ENCODE measurements at places on chromosomes 7 and 10.
A peak's percentile ranks its signal among the peaks of the same experiment; 100 is the strongest.

GRCh38 chr7:150621376-150621775, 10.8 kb downstream of the GIMAP6 start:
- DNase-seq = no peak

GRCh38 chr7:68258609-68259008, 1262.0 kb downstream of the TYW1 start:
- DNase-seq = no peak

DNA sequence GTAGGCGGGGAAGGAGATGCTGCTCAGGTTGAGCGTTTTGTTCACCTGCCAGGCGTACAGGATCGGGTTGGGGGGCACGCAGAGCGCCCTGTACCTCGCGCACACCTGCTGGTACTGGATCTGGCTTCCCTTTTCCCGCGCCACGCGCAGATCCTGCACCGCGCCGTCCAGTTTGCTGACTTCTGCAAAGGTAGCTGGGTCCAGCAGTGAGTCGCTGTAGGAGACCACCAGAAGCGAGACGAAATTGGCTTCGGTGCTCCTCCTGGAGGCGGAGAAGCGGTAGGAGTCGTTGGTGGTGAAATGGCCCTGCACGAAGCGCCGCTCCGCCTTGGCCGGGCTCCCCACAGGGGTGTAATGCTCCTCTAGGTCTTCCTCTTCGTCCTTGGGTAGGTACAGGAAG, 90.7 kb upstream of the RAB18 start:
- no peak for DNase-seq

- no peak for DNase-seq
Observed at GRCh38 chr10:129079705-129080104, 387.3 kb upstream of the MGMT start.

DNA sequence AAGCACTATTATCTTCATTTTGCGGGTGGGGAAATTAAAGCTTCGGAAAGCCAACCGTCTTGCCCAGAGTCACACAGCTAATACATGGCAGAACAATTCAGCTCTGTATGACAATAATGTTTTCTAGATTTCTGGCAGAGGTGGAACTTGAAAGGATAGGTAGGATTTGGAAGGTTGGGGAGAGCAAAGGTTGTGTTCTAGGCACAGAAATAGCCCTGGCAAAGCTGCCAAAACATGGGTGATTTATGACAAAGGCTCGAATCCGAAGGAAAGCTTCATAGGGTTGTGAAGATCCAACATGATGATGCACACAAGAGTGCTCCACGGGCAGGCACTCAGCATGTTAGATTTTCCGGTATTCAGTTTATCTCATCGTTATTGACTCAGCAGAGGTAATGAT, 19.2 kb downstream of the PDCD11 start:
- no peak for DNase-seq

DNA sequence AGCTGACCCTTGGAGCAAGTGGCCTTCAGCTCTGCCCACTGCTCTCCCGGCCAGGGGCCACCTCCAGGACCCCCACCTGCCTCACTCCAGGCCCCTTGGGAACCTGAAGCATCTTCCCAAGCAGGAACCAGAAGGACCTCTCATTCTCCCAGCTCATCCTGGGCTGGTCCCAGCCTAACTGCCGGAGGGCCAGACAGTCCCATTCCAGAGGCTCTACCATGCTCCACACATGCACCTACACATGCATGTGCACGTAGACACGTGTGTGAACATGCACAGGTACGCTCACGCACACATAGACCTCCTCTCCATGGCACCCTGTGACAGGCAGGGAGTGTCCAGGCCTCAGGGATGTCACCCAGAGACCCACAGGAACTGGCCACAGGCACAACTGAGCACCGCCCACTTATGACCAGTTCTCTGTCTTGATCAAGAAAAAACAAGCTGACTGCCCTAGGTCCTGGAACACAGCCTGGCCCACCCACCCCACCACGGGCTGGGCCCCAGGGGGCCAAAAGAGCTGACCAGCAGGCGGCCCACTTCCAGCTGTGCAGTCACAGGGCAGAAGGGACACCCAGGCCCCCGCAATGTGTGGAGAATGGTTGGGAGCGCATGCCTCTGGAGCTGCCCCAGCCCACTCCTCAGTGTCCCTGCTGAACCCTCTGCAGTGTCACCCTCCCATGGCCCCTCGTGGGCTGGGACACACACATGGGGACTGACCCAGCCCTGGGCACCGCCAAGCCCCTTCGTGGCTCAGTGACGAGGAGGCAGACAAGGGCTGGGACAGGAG, 43.4 kb downstream of the CAMK2B start:
- no peak for DNase-seq

GRCh38 chr10:86285136-86285790, 81.3 kb downstream of the GRID1 start:
- DNase-seq = no peak

DNA sequence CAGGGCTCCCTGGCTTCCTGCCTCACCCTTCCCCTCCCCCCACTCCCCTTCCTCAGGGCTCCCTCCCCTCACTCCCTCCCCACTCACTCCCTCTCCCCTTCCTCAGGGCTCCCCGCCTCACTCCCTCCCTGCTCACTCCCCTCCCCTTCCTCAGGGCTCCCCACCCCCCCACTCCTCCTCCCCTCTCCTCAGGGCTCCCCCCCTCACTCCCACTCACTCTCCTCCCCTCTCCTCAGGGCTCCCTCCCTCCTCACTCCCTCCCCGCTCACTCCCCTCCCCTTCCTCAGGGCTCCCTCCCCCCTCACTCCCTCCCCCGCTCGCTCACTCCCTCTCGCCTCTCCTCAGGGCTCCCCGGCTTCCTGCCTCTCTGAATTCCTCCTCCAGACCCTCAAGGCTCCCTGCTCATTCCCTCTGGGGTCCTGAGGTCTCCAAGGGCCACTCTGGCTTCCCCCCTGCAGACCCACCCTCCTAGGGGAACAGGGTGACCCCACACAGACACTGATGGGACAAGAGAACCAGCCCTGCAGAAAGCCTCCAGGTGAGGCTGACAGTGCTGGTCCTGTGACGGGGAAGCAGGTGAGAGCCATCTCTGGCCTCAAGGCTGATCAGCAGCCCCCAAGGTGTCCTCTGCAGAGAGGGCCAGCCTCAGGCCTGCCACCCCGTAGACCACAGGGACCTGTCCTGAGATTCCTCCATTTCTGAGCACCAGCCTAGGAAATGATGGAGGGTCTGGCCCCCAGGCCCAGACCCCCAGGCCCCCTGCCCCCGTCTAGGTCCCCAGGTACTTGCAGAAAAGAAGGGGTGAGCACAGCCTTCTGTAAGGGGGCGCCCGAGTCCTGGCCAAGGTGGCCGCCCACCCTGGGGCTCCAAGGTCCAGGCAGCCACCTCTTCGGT, 47.2 kb downstream of the PWWP2B start:
- peak; percentile 26 for DNase-seq

DNA sequence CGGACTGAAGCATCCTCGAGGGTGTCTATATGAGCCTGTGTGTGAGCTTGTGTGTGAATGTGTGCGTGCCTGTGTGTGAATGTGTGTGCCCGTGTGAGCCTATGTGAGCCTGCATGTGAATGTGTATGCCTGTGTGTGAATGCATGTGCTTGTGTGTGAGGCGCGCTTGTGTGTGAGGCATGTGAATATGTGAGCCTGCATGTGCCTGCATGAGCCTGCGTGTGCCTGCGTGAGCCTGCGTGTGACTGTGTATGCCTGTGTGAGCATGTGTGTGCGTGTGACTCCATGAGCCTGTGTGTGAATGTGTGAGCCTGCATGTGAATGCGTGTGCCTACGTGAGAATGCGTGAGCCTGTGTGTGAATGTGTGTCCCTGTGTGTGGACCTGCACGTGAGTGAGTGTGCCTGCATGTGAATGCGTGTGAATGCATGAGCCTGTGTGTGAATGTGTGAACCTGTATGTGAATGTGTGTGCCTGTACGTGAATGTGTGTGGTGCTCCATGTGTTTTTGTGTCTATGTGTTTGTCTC, 33.4 kb downstream of the PDGFA start:
- DNase-seq = no peak

- no peak for DNase-seq
Observed at GRCh38 chr10:21352886-21353285, 172.6 kb downstream of the SKIDA1 start.

DNA sequence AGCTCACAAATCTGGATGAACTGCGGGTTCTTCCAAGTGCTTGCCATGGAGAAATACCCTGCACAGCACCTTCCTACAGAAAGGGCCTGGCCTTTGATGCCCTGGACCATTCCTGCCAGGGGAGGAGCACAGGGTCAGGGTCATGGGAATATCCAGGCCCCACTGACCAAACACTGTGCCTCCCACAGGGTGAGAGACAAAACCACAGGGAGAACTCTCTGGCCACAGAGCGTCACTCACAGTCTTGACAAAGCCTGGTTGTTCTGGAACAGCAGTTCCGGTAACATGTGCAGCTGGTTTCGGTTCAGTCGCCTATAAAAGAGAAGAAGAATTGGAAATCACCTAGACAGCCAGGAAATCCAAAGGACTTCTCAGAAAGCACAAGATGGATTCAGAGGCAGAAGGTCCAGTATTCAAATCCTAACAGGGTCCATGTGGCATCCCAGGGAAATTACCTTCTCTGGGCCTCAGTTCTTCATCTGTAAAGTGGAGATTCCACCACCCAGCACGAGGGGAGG, 28.1 kb downstream of the SLIT1 start:
- DNase-seq = no peak

- DNase-seq = no peak
Observed at GRCh38 chr10:127157506-127158200, 38.7 kb downstream of the INSYN2A start.

GRCh38 chr7:117555260-117555659, 75.4 kb downstream of the CFTR start:
- no peak for DNase-seq

- no peak for DNase-seq
Observed at GRCh38 chr10:24690961-24691512, 32.6 kb downstream of the ARHGAP21 start.

DNA sequence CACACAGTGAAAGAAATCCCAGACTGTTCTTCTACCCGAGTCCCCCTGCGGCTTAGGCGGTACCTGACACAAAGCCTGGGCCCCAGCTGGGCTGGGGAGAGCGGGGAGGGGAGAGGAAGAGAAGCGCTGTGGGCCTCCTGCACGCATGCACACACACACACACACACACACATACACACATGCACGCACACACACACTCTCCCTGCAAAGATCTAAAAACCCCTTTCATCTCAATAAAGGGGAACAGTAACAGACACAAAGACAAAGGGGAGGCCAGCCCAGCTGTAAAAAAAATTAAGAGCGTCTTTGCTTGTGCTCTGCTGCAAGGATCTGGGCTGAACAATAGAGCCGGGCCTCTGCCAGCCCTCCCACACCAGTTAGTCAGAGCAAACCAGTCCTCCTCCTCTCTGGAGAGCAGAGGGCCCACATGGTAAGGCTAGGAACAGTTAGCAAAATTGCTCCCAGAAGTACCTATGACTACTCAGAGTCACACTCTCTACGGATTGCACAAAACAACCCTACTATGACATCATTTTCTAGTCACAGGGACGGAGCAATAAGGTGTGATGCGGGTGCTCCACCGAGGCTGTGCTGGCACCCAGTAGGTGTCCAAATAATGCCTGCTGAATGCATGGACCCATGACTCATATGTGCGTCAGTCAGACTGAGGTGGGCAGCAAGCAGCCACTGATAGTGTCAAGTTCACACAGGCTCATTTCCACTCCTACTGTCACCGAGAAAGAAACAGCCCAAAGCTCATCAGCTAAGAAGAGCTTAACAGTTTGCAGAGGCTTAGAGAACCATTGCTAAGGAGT, 9.2 kb downstream of the ITPRIP start:
- DNase-seq = peak; percentile 67

DNA sequence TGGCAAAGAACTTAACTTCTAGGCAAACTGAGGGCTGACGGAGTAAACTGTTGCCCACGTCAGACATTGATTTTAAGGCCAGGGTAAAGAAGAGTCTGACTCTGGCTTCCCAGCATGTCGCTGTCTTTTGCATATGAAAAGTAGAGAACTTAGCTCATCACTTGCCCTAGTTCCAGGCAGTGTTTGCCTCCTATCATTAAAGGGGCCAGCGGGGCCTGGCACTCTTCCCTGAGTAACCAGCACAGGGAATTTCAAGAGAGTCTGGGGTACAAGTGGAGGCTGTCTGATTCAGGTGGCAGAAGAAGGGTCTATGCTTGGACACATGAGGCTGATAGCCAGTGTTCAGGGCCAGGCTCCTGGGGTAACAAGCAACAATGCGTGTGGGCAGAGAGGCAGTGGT, 4.8 kb downstream of the DENND2A start:
- no peak for DNase-seq

- no peak for DNase-seq
Observed at GRCh38 chr7:30462179-30462578, 16.4 kb downstream of the NOD1 start.

- DNase-seq = no peak
Observed at GRCh38 chr10:45118929-45119328, 118.2 kb downstream of the ZNF22 start.

GRCh38 chr7:5525271-5526099, 101.9 kb upstream of the TNRC18 start:
- no peak for DNase-seq

- no peak for DNase-seq
Observed at GRCh38 chr7:106768324-106768751, 96.7 kb upstream of the PIK3CG start.

- DNase-seq = no peak
Observed at GRCh38 chr10:79070606-79071395, 2.0 kb downstream of the ZMIZ1 start.

DNA sequence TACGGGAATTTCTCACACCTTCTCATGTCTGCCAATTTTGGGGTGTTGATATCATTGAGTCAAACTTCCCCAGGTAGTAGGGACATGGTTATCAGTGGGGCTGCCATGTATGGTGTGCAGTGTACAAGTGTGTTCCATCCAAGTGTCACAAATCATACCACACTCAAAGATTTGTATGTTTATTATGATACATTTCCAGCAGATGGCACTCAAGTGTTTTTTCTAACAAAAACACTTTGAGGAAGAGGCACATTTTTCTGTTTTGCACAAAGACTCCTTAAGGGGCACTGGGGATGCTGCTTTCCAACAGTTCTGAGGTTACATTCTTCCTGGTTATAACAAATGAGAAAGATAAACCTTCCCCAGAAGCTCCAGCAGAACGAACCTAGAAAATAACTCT, 414.5 kb downstream of the REEP3 start:
- DNase-seq = no peak

DNA sequence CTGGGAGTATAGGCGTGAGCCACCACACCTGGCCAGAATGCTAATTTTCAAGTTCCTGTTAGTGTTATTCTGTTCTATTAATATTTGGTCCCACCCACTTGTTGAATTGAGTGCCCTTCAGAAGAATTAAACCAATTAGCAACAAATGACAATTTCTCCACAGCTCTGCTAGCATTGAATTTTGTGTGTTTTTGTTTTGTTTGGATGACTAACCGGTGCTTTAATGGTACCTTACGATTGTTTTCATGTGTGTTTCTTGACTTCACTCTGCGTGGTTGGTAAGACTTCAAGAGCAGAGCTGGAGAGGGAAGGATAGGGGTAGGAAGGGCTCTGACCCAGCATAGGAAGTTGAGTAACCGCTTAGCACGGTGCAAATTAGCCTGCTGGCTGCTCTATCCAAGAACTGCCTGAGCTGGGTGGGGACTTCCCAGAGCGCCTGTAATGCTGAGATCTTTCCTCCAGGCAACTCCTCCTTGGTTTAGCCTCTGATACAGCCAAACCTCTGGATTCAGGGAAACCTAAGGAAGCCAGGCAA, 4.6 kb downstream of the ARPC1B start:
- peak; percentile 57 for DNase-seq
